ENCODE measurements at places on chromosomes 7 and 10.

GRCh38 chr10:70786799-70787415 lies 1.7 kb upstream of the TBATA start:
- DNase-seq: no peak

DNA sequence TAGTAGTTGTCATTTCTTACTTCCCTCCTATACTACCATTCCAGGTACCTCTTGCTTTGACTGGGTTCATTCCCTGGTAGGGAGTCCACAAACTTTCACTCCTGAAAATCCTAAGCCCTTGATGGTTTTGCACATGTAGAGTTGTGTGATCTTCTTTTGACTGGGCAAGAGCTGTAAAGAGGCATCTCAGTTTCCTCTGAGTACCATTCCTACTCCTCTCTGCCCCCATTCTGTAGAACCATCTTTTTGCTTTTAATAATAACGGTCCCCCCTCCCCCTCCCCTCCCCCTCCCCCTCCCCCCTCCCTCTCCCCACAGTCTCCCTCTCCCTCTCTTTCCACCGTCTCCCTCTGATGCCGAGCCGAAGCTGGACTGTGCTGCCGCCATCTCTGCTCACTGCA lies 16.4 kb downstream of the GARIN1A start:
- DNase-seq: no peak

DNA sequence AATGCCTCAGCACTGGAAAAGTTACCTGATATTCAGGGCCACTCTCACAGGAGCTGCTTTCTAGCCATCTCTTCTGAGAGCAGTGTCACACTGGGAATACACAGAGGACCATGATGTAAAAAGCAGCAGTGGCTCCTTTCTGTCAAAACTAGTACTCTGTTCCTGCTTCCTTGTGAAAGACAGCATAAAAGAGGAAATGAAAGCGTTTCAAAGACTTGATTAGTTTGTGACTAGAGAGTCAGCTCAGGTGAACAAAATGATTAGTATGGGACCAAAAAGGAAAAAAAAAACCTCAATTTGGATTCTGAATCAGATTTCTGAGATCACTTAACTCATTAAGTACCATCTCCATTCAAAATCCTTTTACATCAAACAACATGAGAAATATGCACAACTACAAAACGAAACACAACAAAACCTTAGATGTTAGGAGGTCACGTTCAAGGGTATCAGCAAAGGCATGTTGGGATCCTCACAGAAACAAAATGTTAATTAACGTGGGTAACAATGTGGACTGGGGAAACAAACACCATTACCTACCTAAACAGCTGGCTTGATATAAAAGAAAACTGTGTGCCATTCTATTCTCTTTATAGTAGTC lies 103.7 kb downstream of the MACC1 start:
- DNase-seq: no peak

GRCh38 chr7:91357379-91357778 lies 93.1 kb downstream of the FZD1 start:
- no peak for DNase-seq

GRCh38 chr7:84693483-84693882 lies 493.4 kb downstream of the SEMA3D start:
- DNase-seq: no peak
